Motor neuron (in vitro differentiated cells): ENCODE measurements at places on chromosomes 5 and 9.
A peak's percentile ranks its signal among the peaks of the same experiment; 100 is the strongest.

DNA sequence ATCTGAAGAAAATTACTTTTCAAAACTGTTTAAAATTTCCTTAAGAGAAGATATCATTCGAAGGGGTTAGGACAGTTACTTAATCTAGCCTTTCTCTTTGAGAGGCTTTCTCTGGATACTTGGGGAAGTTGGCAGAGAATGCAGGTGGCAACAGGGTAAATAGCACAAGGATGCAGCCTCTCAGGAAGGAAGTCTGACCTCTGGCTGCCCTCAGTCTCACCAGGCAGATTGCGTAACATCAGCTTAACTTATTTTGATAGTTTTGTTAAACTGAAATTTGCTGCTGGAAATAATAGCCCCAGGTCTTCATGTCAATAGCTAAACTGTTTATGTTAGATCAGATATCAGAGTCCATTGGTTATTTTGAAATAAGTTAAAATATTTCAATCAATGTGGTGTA is 20.4 kb downstream of the CCDC192 start:
- no peak for ATAC-seq

GRCh38 chr9:124437086-124437485 is 13.2 kb upstream of the ADGRD2 start:
- ATAC-seq: no peak

GRCh38 chr5:77325921-77326541 is 115.6 kb downstream of the PDE8B start:
- ATAC-seq: no peak

DNA sequence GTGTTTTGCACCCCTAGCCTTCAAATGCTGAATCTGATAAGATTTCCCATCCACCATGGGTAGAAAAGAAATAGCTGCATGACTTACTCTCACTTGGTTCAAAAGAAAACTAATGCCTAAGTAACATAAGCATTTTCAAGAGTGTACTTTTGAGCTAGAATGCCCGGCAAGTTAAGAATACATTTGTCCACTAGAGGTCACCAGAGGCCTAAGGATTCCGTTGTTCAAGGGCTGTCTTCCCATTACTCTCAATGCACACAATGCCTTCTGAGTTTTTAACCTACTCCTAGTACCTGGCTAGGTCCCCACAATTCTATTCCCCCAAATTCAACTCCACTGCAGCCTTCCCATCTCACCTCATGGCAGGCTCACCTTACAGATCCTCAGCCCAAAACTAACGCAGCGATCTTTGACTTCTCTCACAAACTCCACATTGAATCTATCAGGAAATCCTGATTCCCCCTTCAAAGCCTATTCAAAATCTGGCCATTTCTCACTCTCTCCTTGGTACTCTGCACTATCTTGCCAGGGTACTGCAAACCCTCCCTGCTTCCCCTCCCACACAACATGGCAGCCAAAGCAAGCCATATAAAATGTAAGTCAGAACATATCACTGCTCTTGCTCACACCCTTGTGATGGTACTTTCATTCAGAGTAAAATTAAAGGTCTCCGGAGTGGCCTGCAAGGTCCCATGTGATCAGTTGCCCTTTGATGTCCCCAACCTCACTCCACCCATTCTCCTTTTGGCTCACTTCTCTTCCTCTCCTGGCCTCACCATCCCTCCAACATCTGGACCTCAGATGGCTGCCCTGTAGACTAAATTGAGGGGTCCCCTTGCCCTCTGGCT is 13.4 kb downstream of the OXCT1 start:
- ATAC-seq: peak; percentile 91

GRCh38 chr9:131839281-131840084 is 99.6 kb upstream of the RAPGEF1 start:
- ATAC-seq: no peak
